ENCODE measurements at places on chromosomes 6 and 20.

GRCh38 chr6:68240726-68241125, 394.4 kb upstream of the ADGRB3 start:
- DNase-seq: no peak

DNA sequence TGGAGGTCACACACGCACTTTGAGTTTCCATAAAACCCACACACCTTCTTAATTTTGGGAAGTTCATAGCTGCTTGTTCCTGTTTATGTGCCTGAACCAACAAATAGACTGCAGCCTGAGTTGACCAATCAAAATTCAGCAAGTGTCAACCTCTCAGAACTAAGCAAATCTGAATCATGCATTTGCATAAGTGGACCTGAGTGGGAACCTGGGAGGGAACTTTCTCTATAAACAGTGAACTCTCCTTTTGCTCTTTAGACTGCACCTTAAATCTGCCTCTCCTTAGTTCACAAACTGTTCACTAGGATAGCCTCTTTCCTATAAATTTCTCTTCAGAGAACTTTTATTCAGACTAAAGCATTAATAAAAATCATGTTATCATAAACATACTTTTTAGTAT, 37.9 kb downstream of the SLC17A1 start:
- no peak for DNase-seq

DNA sequence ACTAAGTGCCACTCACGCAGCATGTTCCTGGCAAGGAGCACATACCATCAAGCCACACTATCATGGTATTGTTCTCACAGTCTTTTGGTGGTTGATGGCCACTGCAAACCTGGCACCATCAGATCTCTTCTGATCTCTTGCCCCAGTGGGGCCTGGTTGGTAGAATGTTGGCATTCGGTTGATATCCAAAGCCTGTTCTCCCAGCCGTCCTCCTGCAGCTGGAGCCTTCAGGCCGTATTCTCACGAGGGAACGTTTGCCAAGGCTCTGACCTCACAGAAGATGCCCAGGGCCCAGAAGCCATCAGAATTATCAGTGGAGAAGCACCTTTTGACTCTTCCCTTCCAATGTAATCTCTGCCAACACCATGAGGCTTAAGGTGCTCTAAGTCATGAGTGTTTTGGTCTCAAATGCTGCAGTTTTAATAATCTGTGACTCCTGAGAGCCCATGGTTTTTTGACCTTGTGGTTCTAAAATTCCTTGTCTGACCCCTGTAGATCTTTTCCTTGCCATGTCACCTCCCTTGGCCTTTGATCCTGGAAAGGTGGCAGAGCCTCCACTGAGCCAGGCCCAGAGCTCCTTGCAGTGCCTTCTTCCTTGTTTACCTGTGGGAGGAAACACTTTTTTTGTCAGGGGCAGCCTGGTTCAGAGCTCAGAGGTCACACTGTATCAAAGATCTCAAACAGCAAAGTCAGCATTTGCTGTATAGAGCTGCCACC, 27.8 kb downstream of the POFUT1 start:
- no peak for DNase-seq

- DNase-seq: no peak
Observed at GRCh38 chr20:19742974-19743639, 15.0 kb upstream of the RIN2 start.

DNA sequence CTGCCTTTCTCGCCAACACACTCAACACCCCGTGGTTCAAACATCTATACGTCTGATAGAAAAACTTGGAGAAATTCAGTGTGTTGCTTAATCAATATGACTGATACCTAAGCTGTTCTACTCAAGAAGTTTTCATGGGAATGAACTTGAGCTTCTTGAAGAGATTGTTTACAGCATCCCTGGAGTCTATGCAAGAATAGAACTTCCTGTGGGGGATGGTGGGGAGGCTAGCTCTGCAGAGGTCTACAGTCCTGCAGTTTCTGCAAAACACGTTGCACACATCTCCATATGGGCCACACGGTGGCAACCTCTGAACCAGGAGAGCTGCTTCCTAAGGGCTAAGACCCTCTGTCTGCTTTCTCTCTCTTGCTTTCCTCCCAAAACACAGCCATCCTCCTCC, 32.7 kb upstream of the FANCE start:
- DNase-seq: no peak

DNA sequence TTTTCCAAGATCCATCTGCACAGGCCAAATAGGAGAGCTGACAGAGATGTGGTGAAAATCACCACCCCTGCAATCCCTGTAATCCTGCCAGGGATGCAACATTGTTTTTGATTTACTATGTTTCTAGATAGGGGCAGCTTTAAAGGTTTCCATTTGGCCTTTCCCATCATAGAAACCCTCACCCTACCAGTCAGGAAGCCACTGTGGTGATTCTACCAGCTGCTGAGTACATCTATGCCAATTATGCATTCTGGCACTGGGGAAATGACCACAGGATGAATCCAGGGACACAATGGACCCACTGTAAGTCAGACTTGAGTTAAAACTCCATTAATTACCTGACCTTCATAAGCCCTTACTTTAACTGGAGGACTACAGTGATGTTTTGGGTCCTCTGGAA, 130.4 kb downstream of the TNFRSF21 start:
- no peak for DNase-seq

DNA sequence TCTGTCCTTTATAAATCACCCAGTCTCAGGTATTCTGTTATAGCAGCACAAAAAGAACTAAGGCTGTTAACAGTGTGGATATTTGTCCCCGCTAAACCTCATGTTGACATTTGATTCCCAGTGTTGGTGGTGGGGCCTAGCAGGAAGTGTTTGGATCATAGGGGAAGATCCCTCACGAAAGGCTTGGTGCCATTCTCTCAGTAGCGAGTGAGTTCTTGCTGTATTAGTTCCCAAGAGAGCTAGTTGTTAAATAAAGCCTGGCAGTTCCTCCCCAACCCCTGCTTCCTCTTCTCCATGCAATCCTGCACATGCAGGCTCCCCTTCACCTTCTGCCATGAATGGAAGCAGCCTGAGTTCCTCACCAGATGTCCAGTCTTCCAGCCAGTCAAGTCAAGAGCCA, 29.8 kb upstream of the ERVFRD-1 start:
- DNase-seq: no peak

GRCh38 chr6:40891686-40892085, 147.3 kb downstream of the UNC5CL start:
- no peak for DNase-seq

DNA sequence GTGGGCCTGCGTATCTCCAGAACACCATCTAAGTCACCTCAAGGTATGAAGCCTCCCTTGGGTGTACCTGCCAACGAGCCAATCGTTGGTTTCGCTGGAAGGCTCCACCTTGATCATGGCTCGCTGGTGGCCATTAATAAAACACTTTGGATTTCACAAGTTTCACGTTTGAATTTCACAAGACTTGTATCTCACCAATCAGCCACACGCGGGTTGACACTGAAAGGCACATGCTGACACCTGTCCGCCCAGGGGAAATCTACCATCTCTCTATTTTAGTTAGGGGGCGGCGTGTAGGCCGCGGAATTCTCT, 586 bp upstream of the HMGA1 start:
- no peak for DNase-seq

- no peak for DNase-seq
Observed at GRCh38 chr6:119128252-119128912, 49.9 kb upstream of the FAM184A start.

DNA sequence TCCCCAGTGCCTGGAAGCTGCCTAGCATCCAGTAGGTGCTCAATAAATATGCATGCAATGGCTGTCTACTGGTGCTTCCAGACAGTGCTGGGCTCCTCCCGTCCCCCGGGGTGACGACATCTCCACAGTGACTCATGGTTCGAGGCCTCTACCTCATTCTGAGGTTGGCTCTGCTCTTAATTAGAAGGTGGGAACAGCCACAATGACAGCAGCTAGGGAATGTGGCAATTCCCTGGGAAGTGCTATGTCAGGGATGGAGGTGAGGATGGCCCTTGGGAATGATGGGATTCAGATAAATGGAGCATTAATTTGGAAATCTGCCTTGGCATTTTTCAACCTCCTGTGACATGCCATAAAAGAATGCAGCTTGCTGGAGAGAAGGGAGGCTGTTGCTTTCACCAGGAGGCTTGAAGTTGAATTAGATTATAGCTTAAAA, 43.5 kb upstream of the NFATC2 start:
- DNase-seq: no peak

DNA sequence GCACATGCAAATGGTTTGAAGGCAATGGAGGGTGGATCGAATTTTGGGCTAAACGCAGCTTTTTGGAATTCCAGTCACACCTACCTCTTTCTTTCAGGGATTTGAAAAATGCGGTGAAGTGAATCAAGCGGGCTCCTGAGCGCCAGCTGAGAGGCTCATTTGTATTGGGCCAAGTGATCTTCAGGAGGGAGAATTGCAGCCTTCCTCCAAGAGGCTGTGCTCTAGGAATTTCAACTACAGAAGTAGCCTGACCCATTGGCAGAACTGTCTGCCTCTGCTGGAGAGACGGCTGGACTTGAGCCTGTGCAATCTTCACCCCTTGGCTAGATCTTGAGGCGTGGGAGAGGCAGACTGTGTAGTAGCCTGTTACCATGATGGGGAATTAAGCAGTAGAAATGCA, 5.7 kb upstream of the TIAM2 start:
- DNase-seq: no peak

- DNase-seq: no peak
Observed at GRCh38 chr20:53091789-53092188, 119.6 kb downstream of the TSHZ2 start.

DNA sequence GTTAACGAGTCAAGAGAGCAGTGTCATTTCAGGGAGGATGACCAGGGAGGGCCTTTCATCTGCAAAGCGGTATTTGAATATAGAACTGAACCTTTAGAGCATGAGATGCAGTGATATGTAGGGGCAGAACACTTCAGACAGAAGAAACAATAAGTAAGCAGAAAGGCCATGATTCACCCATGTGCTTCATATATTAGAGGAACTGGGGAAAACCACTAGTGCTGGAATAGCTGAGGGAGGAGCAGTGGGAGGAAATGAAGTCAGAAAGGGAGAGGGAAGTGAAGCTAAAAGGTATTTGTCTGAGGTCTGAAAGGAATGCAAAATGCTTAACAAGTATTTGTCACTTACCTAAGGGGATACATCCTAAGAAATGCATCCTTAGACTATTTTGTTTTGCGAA, 391.2 kb downstream of the ADGRB3 start:
- DNase-seq: no peak

GRCh38 chr6:81401970-81402690, 350.4 kb downstream of the TENT5A start:
- no peak for DNase-seq

DNA sequence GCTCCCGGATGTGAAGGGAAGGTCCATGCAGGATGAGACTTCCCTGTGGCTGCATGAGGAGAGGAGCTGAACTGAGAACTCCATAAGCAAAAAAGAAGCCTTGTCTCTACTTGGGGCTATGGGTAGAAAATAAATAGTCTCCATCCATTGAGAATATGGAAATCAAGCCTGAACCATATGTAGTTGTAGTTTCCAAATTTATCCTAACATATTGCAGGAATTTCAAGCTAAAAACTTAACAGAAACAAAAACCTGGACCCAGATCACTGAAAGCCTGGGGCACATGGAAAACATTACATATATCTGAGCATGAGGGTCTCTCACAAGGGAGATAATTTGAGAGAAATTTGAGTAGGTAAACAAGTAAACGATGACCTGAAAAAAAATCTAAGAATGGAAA, 94.9 kb upstream of the C6orf118 start:
- DNase-seq: no peak

- DNase-seq: no peak
Observed at GRCh38 chr20:5973971-5974370, 23.5 kb downstream of the MCM8 start.

- no peak for DNase-seq
Observed at GRCh38 chr6:18829272-18829870, 442.2 kb downstream of the RNF144B start.

DNA sequence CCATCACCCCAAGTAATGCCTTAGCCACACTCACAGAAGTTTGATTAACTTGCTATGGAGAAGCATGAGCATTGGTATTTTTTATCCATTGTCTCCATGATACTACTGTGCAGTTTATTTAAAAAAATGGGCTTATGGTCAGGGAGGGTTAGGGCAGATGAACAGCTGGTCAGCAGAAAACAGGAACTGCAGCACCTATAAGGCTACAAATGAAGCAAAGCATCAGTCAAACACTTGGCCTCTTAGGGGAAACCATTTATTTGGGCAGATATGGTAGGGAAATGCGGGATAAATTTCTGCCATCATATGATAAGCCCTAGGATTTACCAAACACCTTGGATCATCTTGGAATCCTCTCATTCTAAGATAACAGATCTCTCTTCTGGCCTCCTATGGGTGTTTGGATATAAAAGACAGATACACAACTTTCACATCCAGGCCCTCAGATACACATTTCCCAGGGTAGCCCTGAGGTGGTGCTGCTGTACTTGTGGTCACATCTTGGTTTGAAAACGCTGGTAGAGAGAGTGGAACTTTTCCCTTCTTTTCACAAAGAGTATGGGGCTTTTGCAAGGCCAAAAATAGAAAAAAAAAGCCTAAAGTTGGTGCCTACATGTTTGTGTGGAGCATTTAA, 42.8 kb upstream of the AHI1 start:
- DNase-seq: no peak

GRCh38 chr6:122717350-122717749, 62.2 kb upstream of the FABP7 start:
- no peak for DNase-seq

DNA sequence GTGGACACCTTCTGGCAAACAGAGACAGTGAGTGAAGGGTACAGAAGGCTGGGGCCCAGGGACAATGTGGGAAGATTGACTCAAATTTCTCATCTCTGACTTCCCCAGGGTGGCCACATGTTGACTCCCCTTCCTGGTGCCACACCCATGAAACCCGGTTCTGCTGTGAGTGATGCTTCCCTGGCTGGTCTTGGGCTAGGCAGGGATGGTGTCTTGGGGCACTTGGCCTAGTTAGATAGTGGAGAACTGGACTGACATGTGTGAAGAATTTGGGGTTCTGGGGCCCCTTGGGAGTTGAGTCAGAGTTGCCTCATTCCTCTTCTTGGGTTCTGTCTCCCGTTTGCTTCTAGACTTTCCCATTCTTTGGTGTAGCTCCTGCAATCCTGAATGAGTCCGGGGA, 34.2 kb downstream of the GSS start:
- no peak for DNase-seq

GRCh38 chr6:140566781-140567277, 1192.4 kb upstream of the CITED2 start:
- DNase-seq: no peak

DNA sequence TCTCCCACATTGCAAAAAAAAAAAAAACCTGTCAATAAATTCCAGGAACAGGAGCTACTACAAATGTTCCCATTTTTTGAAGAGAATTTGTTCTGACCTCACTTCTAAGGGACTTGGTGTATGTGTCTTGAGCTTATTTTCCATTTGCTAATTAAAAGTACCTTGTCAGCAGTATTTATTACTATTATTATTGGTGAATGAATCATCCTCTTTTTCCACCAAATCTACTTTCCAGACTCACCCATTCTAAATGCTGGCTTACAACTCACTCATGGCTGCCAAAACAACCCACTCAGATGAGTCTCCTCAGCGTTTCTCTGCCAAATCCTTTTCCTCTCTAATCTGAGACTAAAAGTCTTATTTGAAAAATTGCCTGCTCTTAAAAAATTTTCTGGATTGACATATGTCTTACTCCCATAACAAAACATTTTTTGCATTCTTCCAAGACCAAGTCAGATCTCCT, 33.2 kb upstream of the TASP1 start:
- DNase-seq: no peak

All from stimulated activated CD4-positive, alpha-beta T cell treated with anti-CD3 and anti-CD28 coated beads, Interleukin-4, amount 100 ng/mL, for 4 hours (primary cell).